ENCODE measurements at places on chromosomes 7 and 10. TPM values are rescaled to one million over a fixed set of nuclear protein-coding genes. Genes with fewer than 3 reads are reported as not detected.

The NODAL gene
- total RNA-seq = not detected

DNA sequence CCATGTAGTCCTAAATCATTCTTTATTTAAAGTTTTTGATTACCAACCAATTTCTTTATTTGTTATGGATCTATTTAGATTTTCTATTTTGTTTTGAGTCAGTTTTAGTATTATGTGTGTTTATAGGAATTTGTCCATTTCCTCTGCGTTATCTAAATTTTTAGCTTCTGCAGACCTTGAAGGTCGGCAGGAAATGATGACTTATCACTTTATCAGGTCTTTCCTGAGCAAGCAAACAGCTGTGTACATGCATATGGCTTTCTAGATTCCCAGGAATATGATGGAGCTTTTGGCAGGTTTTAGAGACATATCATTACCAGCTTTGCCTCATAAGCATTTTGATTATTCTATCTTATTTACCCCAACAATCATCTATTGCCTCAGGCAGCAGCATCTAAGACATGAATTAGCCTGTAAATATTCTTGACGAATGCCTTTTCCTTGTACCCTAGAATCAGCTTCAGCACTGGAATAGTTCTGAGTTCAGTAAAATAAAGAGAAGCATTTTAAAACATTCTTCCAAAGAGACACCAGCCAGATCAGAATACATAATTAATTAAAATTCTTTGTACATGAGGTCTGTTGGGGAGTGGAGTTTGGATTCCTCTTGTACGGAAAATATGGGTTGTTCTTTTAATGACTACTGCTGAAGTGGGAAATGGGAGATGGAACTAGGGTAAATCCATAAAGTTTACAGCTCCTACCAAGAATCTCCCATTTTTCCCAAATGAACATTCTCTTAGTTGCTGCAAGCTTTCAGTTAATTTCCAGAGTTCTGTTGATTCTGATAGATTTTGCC, 408.8 kb upstream of the SEMA3C start:
- DNase-seq = no peak
- H3K4me3 ChIP-seq = no peak overlapping the region
- H3K36me3 ChIP-seq = no peaks in the 10 kb centered on the region
- H3K27ac ChIP-seq = no peak overlapping the region

The SEMA3E gene
- 35.0 TPM for total RNA-seq

DNA sequence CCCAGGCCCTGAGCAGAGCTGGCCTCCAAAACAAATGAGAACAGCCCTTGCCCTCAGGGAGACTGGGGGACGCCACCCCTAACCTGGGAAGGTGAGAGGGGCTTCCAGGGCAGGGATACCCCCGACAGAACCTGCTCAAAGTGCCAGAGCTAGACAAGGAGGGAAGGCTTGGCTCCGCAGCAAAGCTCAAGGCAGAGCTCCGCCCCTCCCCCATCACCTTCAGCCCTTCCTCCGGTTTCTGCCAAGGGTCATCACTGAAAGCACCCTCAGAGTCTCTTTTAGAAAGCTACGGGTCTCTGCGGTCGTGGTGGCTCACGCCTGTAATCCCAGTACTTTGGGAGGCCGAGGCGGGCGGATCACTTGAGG, 73.4 kb upstream of the CUX1 start:
- H3K27me3 ChIP-seq = no peaks in the 10 kb centered on the region
- no peak for DNase-seq
- no peak overlapping the region for H3K4me3 ChIP-seq
- no peaks in the 10 kb centered on the region for H3K4me1 ChIP-seq
- no peak overlapping the region for H3K27ac ChIP-seq

- no peaks in the 10 kb centered on the region for H3K36me3 ChIP-seq
- no peaks in the 10 kb centered on the region for H3K4me1 ChIP-seq
- DNase-seq = no peak
- no peak overlapping the region for H3K4me3 ChIP-seq
- H3K27ac ChIP-seq = no peak overlapping the region
Observed at GRCh38 chr10:71300555-71301370, 18.3 kb upstream of the SLC29A3 start.

The PLAC9 gene
- 113 TPM for total RNA-seq

GRCh38 chr7:4245866-4246470, 436.1 kb upstream of the FOXK1 start:
- H3K27me3 ChIP-seq = no peaks in the 10 kb centered on the region
- H3K27ac ChIP-seq = no peak overlapping the region
- H3K4me1 ChIP-seq = no peaks in the 10 kb centered on the region
- DNase-seq = no peak
- no peaks in the 10 kb centered on the region for H3K36me3 ChIP-seq

DNA sequence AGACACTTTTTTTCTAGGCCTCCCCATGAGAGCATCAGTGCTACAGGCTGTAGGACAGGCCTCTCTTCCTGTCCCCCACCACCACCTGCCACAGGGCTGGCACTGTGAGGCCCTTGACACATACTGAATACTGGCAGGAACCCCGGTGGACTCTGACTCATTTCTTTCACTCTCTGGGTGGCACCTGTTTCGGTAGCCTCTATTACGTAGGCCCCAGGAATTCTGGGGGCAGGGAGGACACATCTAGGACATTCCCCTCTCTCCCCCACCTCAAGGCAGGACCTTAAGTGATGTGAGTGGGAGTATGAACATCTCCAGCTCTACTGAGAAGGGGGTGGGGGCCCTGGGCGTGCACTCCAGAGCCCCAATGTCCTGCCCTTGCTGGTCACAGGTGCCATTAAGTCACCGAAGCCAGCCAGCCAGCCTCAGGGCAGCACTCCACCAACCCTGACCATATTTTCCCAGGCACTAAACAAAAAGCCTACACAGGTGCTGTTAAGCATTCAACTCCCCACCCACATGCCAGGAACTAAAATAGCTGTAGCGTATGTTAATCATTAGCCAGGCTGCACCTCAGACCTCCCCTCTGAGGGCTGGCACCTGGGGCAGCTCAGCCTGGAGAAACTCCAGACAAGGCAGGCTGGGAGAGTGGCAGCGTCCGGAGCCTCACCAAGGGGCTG, 8.9 kb downstream of the ANXA11 start:
- no peaks in the 10 kb centered on the region for H3K36me3 ChIP-seq
- no peaks in the 10 kb centered on the region for H3K27me3 ChIP-seq
- peak; percentile 63 for DNase-seq

DNA sequence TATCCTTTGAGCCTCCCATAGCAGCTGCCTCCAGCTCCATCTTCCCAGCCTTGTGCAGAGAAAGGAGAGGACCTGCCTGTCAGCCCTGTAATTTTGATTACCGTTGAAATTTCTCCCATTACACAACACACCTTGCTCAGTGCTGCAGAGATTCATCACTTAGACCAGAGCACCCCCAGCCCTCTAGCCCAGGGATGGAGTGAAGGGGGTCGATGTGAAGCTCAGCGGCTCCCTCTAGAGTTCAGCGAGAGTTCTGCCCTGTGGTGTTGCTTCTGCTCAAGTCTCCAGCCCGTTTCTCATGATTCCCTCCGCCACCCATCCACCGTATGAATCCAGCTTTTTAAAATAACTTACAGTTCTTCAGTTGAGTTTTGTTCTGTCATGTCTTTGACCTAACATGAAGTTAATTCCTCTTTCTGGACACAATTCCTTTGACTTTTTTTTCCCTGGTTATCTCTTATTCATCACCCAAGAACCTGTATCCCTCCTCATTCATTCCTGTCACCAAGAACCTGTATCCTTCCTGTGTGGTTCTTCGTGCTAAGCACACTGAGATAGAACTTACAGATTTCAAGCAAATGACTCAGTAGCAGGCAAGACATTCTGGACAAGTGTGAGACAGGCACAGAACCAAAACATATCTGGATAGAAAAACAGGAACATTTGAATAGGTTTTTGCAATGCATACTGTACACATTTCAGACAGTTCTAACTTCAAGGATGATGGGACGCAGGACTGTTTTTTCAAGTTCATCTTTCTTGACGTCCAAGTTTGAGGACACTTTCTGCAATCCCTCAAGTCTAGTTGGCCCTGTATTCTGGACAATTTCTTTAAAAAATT, 35.0 kb upstream of the ZNF32 start:
- no peak overlapping the region for H3K4me3 ChIP-seq
- no peaks in the 10 kb centered on the region for H3K36me3 ChIP-seq
- H3K27ac ChIP-seq = no peak overlapping the region
- H3K4me1 ChIP-seq = no peaks in the 10 kb centered on the region

The TAS2R5 gene
- total RNA-seq = 1.7 TPM

The SEMA3D gene
- total RNA-seq = 50.7 TPM

DNA sequence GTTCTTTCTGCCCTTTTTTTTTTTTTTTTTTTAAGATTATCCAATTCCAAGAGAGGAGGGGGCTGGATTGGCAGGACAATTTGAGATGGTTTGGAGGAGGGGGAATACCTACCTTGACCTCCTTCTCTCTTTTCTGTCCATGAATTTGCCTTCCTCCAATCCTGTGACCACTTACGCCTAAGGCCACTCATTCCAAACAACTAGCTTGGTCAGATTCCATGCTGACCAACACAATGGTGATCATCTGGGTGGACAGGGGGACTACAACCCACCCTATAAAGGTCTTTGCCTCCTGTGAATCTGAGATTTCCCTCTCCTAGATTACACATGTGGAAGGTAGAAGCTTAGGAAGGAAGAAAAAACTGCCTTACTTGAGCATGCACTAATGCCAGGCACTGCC, 2.3 kb upstream of the LDB1 start:
- no peaks in the 10 kb centered on the region for H3K27me3 ChIP-seq
- DNase-seq = no peak
- no peaks in the 10 kb centered on the region for H3K36me3 ChIP-seq
- H3K4me3 ChIP-seq = no peak overlapping the region
- no peak overlapping the region for H3K27ac ChIP-seq

The CACNA2D1 gene
- 40.7 TPM for total RNA-seq

DNA sequence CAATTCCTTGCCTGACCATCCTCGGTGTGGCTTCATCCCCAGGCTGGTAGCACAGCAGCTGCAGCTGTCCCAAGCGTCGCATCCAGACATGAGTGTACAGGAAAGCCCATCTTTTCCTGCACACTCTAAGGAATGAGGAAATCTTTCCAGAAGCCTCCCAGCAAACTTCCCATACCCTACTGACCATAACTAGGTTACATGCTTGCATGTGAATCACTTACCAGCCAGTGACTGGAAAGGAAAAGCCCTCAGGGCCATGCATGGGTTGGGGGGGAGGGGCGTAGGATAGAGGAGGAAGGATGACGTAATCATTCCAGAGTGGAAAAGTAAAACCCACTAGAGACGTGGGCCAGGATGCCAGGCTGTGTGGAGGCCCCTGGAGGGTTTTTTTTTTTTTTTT, 18.9 kb upstream of the ZNF212 start:
- H3K4me1 ChIP-seq = no peaks in the 10 kb centered on the region
- no peak overlapping the region for H3K4me3 ChIP-seq
- H3K27me3 ChIP-seq = no peaks in the 10 kb centered on the region
- DNase-seq = no peak

DNA sequence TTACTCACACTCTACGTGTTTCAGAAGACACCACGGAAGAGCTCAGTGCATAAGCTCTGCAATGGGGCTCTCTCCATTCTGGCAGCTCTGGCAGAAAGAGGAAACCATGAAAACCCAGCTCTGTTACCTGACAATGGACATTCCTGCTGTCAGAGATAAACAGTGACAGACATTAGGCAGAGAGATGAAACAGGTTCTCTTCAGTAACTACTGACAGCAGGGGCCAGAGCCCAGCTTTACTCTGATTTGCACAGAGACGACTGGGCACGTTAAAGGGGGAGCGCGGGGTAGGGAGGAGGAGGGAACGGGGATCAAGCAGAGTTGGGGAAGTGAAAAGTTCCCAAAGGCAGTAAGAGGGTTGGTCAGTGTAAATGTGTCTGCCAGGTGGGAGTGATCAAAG, 206.1 kb downstream of the RAMP3 start:
- H3K27ac ChIP-seq = no peak overlapping the region
- H3K4me3 ChIP-seq = no peak overlapping the region
- no peaks in the 10 kb centered on the region for H3K4me1 ChIP-seq
- H3K27me3 ChIP-seq = no peaks in the 10 kb centered on the region

- H3K4me1 ChIP-seq = no peaks in the 10 kb centered on the region
- no peaks in the 10 kb centered on the region for H3K27me3 ChIP-seq
- H3K27ac ChIP-seq = no peak overlapping the region
- H3K4me3 ChIP-seq = no peak overlapping the region
Observed at GRCh38 chr7:50303335-50304128, 984 bp upstream of the IKZF1 start.

The UCMA gene
- total RNA-seq = not detected

DNA sequence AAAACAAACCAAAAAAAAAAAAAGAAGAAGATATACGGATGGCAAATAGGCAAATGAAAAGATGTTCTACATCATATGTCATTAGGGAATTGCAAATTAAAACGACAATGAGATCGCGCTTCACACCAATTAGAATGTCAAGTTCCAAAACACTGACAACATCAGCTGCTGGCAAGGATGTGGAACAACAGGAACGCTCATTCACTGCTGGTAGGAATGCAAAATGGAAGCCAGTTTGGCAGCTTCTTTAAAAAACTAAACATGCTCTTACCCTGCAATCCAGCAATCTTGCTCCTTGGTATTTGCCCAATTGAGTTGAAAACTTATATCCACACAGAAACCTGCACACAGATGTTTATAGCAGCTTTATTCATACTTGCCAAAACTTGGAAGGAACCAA, 34.8 kb downstream of the CALML5 start:
- H3K27me3 ChIP-seq = no peaks in the 10 kb centered on the region
- H3K27ac ChIP-seq = no peak overlapping the region
- H3K36me3 ChIP-seq = no peaks in the 10 kb centered on the region
- no peak overlapping the region for H3K4me3 ChIP-seq

The ANXA8 gene
- total RNA-seq = 0.27 TPM

The GLI3 gene
- 21.3 TPM for total RNA-seq

DNA sequence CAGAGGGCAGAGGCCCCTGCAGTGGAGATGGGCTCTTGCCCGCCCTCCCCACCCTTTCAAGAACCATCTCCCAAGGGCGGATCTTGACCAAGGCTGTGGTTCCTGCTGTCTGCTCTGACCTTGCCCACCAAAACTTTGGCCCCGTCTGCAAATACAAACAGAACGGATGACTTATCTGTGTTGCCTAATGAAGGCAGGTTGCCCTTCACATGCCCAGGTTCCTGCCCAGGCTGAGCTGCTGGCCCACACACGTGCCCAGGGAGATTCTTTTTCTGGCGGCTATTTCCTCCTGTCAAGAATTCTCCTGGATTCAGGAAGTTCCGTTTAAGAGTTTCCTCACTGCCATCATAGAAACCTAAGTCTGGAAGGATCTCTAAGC, 78.3 kb downstream of the PROSER2 start:
- no peaks in the 10 kb centered on the region for H3K36me3 ChIP-seq
- no peaks in the 10 kb centered on the region for H3K27me3 ChIP-seq
- no peaks in the 10 kb centered on the region for H3K4me1 ChIP-seq
- no peak overlapping the region for H3K4me3 ChIP-seq
- no peak overlapping the region for H3K27ac ChIP-seq

The EN2 gene
- total RNA-seq = not detected

The BMPER gene
- total RNA-seq = 14.0 TPM

DNA sequence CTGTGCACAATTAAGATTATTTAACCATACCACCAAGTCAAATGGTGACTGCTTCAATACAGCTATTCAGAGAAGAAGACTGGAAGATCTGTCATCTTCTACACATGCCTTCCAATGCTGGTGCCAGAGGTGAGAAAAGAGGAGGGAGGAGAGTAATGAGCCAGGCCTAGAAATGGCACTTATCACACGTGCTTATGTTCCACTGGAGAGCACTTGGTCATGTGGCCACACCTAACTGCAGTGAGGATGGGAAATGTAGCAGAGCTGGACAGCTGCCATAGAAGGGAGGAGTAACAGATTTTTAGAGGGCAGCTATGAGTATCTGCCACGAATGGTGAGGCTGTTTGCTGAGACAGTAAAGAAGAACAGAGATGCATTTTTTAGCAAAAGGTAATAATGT, 77.1 kb downstream of the MPLKIP start:
- DNase-seq = no peak
- H3K27ac ChIP-seq = no peak overlapping the region
- no peaks in the 10 kb centered on the region for H3K4me1 ChIP-seq
- H3K4me3 ChIP-seq = no peak overlapping the region

The AGAP9 gene
- 7.3 TPM for total RNA-seq

All from aorta (tissue), 5 donors.